ENCODE measurements at places on chromosomes 3 and 15. TPM values are rescaled to one million over a fixed set of nuclear protein-coding genes. Genes with fewer than 3 reads are reported as not detected.

Gene ONECUT1
- not detected for total RNA-seq

Gene BCHE
- total RNA-seq: 54.9 TPM

Gene LOXL1
- total RNA-seq: 143 TPM

Gene LSAMP
- 5.7 TPM for total RNA-seq

Gene STAC
- total RNA-seq: 0.88 TPM

Gene IL20RB
- total RNA-seq: 0.59 TPM

Gene TRPM1
- total RNA-seq: not detected

Gene CD200R1
- total RNA-seq: not detected

Gene ITIH1
- total RNA-seq: not detected

Gene ZNF662
- 1.1 TPM for total RNA-seq

Gene SSUH2
- not detected for total RNA-seq

Gene COLQ
- total RNA-seq: 0.23 TPM

Gene DPPA2
- not detected for total RNA-seq

Gene CPN2
- total RNA-seq: not detected

Gene NPAP1
- not detected for total RNA-seq

Gene RARB
- total RNA-seq: 50.8 TPM

Gene TMEM40
- total RNA-seq: not detected

Gene GXYLT2
- total RNA-seq: 74.2 TPM

Gene PROK2
- not detected for total RNA-seq

Gene MORC1
- total RNA-seq: not detected
